ENCODE measurements at places on chromosomes 16 and 17. TPM values are rescaled to one million over a fixed set of nuclear protein-coding genes. Genes with fewer than 3 reads are reported as not detected.

The CTF1 gene
- 5.0 TPM for total RNA-seq

The LGALS9 gene
- total RNA-seq: 18.8 TPM

GRCh38 chr17:5694551-5694950, 110.2 kb upstream of the NLRP1 start:
- H3K4me3 ChIP-seq: no peak overlapping the region
- no peak overlapping the region for H3K27ac ChIP-seq
- H3K36me3 ChIP-seq: no peaks in the 10 kb centered on the region
- H3K4me1 ChIP-seq: peaks cover 10% of the 10 kb centered on the region

DNA sequence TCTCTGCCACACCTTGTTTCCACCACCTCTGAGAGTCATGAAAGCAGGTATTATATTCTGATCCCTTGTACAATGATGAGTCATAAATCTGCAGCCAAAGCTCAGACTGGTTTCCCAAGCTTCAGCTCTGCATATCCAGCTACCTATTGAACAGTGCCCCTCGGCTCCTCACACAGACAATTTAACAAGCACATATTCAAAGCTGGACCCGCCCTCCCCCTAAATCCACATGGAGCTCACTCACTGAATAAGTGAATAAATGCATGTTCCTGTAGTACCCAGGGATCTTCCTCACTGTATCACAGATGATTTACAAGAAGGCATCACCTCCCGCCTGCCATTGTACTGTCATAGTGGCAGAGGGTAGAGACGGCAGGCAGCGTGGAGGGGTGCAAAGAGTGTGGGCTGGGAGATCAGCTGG, 516.4 kb downstream of the GRIN2A start:
- H3K36me3 ChIP-seq: no peaks in the 10 kb centered on the region
- DNase-seq: no peak
- H3K4me1 ChIP-seq: no peaks in the 10 kb centered on the region
- H3K4me3 ChIP-seq: no peak overlapping the region
- no peaks in the 10 kb centered on the region for H3K27me3 ChIP-seq
- H3K27ac ChIP-seq: no peak overlapping the region

GRCh38 chr16:65116818-65117430, 4.9 kb downstream of the CDH11 start:
- no peaks in the 10 kb centered on the region for H3K36me3 ChIP-seq
- peak overlapping the region; percentile 15 for H3K27ac ChIP-seq
- no peak for DNase-seq
- H3K4me1 ChIP-seq: peaks cover 72% of the 10 kb centered on the region
- H3K4me3 ChIP-seq: no peak overlapping the region

DNA sequence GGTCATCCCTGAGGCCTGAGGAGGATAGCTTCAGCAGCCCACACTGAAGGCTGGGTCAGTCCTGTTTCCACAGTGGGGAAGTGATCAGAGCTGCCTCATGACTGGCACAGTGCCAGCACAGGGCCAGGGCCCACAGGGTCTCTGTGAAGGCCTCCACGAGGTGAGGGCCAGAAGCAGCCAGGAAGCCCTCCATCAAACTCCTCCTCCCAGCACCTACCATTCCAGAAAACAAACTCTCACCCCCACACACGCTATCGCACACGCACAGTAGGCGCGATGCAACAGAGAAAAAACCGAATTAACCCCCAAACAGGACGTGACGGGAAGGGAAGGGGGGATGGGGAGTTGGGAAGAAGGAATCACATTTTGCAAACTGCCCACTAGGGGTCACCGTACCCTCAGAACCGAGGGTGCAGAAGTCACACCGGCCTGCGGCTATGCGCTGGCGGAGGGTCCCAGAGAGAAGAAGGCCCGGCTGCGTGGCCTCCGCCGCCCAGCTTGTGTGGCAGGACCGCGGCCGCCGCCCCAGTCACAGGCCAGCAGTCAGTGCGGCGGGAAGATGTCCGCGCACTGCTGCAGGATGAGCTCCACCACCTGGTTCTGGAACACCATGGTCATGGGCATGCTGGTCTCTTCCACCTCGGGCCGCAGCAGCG, 37.6 kb downstream of the ARHGAP27 start:
- peaks cover 9% of the 10 kb centered on the region for H3K4me1 ChIP-seq
- no peak overlapping the region for H3K27ac ChIP-seq
- peak; percentile 83 for DNase-seq
- H3K27me3 ChIP-seq: no peaks in the 10 kb centered on the region
- peak overlapping the region; percentile 44 for H3K4me3 ChIP-seq
- no peaks in the 10 kb centered on the region for H3K36me3 ChIP-seq

DNA sequence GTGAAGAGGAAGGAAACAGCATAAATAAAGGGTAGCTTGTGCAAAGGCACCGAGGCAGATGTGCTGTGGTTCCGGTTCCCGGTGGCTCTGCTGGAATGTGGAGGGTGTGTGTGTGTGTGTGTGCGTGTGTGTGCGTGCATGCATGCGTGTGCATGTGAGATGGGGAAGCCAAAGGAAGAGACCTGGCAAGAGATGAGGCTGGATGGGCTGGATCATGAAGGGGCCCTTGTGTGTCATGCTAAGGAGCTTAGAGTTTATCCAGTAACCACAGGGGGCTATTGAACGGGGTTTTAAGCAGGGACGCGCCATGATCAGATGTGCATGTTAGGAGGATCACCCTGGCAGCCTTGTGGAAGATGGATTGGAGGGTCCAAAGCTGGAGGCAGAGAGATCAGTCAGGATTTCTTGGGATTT, 8.3 kb downstream of the WSCD1 start:
- no peak overlapping the region for H3K27ac ChIP-seq
- DNase-seq: no peak
- H3K4me3 ChIP-seq: no peak overlapping the region
- no peaks in the 10 kb centered on the region for H3K27me3 ChIP-seq
- H3K36me3 ChIP-seq: no peaks in the 10 kb centered on the region
